Pancreas (tissue), 10 donors: ENCODE measurements at places on chromosomes 7 and 10. TPM values are rescaled to one million over a fixed set of nuclear protein-coding genes. Genes with fewer than 3 reads are reported as not detected.

GRCh38 chr7:128836729-128837348 is 6.6 kb downstream of the FLNC start:
- DNase-seq = no peak
- no peak overlapping the region for H3K4me3 ChIP-seq

DNA sequence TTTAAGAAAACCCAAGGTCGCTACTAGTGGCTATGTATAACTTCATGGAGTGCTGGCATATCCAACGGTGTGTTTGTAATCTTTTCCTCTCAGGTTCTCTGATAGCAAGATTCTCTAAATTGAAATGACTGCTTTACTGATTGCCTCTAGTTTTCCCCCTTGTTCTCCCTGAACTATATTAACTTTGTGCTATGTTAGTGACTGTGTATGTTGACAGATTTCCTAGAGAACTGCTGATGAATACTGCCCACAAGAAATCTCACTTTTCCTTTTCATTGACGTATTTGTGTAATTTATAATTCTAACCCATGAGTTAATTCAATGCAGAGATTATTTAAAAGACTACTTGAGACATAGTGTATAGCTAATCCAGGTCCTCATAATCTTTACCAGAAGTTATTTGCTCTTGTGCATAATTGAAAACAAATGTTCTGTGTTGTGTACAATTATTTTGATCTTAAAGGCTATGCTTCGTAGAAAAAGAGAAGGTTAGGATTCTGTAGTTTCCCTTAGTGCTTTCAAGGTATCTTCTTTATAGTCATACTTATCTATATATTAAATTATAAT is 70.6 kb upstream of the GLCCI1 start:
- H3K27me3 ChIP-seq = no peaks in the 10 kb centered on the region
- no peaks in the 10 kb centered on the region for H3K36me3 ChIP-seq
- H3K4me3 ChIP-seq = no peak overlapping the region
- no peak overlapping the region for H3K27ac ChIP-seq
- no peaks in the 10 kb centered on the region for H3K4me1 ChIP-seq
- no peak for DNase-seq

DNA sequence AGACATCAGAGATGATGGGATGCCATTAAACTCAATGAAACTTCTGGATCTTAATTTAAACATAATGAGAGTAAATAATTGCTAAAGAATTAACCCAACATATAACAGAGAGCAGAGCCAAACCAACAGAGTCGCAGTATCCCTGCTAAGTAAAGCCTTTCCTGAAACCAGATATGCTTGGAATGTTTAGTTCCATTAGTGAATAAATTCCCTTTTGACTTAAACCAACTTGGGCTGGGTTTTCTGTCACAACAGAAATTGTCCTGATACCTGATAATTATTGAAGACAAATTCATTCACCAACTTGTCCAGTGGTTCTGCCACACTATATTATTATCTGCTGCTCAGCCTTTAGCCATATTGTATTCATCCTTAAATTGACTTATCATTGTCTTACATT is 286.7 kb downstream of the FZD1 start:
- no peaks in the 10 kb centered on the region for H3K27me3 ChIP-seq
- no peak overlapping the region for H3K27ac ChIP-seq
- H3K36me3 ChIP-seq = no peaks in the 10 kb centered on the region
- no peaks in the 10 kb centered on the region for H3K4me1 ChIP-seq

GRCh38 chr10:35458500-35459448 is 122.5 kb downstream of the CCNY start:
- no peak overlapping the region for H3K27ac ChIP-seq
- no peak overlapping the region for H3K4me3 ChIP-seq
- H3K4me1 ChIP-seq = peaks cover 32% of the 10 kb centered on the region
- DNase-seq = no peak

- H3K36me3 ChIP-seq = no peaks in the 10 kb centered on the region
- no peak overlapping the region for H3K27ac ChIP-seq
- H3K4me1 ChIP-seq = peaks cover 36% of the 10 kb centered on the region
- no peaks in the 10 kb centered on the region for H3K27me3 ChIP-seq
These were observed 121.2 kb downstream of the ZMIZ1 start for GRCh38 chr10:79189853-79190435.

DNA sequence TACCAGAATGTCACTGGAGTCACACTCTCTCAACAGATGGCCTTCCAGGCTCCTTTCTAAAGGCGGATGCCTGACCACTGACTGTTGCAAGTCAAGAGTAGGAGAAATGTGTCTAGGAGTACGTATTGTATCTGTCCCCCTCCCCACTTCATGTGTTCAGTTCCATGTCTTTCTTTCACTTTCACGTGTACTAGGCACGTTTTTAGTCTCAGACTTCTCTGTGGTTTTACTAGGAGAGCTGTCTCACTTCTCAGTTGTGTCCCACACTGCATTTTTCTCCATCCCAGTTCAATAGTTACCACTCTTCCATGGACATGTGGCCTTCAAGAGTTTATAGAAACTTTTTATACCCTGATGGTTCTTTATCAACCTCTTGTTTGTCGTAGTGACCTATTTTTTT is 893.0 kb downstream of the NRG3 start:
- H3K36me3 ChIP-seq = no peaks in the 10 kb centered on the region
- no peak for DNase-seq
- H3K27me3 ChIP-seq = no peaks in the 10 kb centered on the region
- H3K27ac ChIP-seq = no peak overlapping the region
- no peaks in the 10 kb centered on the region for H3K4me1 ChIP-seq
- H3K4me3 ChIP-seq = no peak overlapping the region

ERLIN1 gene
- 8.8 TPM for total RNA-seq

CAMK2B gene
- 0.83 TPM for total RNA-seq

COL17A1 gene
- not detected for total RNA-seq

COL28A1 gene
- 3.3 TPM for total RNA-seq

GRID2IP gene
- 0.74 TPM for total RNA-seq

FAM25A gene
- not detected for total RNA-seq

UFSP1 gene
- 2.4 TPM for total RNA-seq

UCMA gene
- total RNA-seq = not detected
